ENCODE measurements at places on chromosomes 13 and 19.
A peak's percentile ranks its signal among the peaks of the same experiment; 100 is the strongest.

GRCh38 chr13:49560270-49561061 lies 24.9 kb downstream of the RCBTB1 start:
- no peak for DNase-seq

DNA sequence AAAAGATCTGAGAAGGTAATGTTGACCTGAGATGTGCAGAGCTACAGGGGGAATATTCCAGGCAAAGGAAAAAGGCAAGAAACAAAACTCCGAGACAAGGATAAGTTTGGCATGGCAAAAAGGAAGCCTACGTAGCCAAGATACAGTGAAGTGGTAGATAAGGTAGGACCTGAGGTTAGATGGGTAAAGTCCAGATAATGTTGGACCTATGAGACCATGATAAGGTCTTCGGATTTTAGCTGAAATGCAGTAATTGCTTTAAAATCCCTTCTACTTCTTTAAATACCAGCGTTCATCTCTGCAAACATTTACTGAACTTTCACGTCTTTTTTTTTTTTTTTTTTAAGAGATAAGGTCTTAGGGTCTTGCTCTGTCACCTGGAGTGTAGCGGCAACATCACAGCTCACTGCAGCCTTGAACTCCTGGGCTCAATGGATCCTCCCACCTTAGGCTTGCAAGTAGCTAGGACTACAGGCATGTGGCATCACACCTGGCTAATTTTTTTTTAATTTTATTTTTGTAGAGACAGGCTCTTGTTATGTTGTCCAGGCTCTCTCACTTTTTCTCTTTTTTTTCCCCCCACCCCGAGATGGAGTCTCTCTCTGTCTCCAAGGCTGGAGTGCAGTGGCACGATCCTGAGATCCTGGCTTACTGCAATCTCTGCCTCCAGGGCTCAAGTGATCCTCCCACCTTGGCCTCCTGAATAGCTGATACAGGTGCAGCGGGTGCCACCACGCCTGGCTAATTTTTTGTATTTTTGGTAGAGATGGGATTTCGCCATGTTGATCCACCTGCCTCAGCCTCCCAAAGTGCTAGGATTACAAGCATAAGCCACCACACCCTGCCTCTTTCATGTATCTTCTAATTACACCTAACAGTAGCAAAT lies 4.2 kb upstream of the WBP4 start:
- no peak for DNase-seq

GRCh38 chr13:88895261-88895941 lies 1224.2 kb downstream of the SLITRK5 start:
- no peak for DNase-seq

- no peak for DNase-seq
Measured at GRCh38 chr13:75368167-75368566, 113.8 kb downstream of the TBC1D4 start.

DNA sequence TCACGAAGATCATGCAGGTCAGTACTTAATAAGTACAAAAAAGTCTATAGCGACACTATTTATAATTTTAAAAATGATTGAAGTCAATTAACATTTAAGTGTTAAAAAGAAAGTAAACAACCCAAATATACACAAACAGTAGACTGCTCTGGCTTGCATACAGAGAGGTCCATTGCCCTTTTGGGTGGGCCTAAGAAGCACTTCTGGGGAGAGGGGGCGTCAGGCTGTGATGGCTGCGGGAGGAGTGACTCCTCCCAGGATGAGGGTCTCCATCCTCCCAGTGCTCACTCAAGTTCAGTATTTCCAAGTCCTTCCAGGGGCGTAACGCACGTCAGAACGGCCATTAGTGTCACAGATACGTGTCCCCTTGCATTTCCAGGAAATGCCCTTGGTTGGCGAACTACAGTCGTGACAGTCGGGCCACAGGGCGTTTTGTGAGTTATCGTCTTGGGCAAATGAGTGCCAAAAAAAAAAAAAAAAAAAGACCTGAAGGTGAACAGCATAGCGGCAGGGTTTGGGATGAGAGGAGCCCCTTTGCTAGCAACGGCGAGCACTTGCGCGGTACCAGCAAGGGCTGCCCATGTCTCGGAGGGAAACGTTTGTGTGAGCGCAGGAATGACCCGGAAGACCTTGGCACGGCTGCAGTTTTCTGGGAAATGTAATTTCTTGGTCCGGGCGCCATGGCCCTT lies at the start of gene SCGB2B2:
Gene SCGB2B2, minus strand, starts transcription at position 463 of the 689 bp plus-strand sequence. CDS start 82,596 bp downstream, outside the sequence.
- no peak for DNase-seq

DNA sequence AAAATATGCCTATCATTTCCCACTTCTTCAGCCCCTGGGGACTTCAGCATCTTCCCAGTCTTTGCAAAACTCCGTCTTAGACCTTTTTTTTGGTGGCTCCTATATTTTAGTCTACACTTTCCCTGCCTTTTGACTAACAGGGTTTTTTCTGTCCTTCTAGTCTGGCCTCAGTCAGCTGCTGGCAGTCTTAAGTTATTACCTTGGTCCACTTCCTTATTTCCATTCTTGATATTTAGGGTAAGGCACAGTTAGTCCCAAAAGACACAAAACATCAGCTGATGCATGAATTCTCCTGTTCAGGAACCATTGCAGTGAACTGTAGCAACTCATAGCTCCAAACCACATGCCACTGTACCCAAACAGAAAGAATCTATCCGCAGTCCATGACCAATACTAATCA lies 234.6 kb upstream of the RFC3 start:
- no peak for DNase-seq

GRCh38 chr19:34126966-34127365 lies 45.3 kb upstream of the LSM14A start:
- DNase-seq, result no peak

- no peak for DNase-seq
Measured at GRCh38 chr19:2199215-2199614, 35.5 kb downstream of the DOT1L start.

DNA sequence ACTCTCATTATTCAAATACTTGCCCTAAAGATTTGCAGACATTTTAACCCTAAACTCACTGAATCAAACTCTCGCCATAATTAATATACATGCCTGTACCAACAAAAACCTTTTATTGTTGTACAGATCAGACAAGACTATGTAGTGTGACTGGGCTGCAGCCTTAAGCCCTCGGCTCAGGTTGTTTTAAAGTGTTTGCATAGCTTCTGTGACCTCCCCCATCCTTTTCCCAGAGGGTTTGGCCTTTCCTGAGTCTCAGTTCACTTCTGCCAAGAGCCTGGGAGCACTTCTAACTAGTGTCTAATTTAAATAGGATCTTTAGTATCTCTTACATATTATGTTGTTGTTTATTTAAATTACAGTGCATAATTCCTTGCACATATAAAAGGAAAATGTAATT lies 158.2 kb downstream of the HS6ST3 start:
- DNase-seq, result no peak

GRCh38 chr19:30111021-30111855 lies 169.2 kb downstream of the URI1 start:
- DNase-seq, result no peak

DNA sequence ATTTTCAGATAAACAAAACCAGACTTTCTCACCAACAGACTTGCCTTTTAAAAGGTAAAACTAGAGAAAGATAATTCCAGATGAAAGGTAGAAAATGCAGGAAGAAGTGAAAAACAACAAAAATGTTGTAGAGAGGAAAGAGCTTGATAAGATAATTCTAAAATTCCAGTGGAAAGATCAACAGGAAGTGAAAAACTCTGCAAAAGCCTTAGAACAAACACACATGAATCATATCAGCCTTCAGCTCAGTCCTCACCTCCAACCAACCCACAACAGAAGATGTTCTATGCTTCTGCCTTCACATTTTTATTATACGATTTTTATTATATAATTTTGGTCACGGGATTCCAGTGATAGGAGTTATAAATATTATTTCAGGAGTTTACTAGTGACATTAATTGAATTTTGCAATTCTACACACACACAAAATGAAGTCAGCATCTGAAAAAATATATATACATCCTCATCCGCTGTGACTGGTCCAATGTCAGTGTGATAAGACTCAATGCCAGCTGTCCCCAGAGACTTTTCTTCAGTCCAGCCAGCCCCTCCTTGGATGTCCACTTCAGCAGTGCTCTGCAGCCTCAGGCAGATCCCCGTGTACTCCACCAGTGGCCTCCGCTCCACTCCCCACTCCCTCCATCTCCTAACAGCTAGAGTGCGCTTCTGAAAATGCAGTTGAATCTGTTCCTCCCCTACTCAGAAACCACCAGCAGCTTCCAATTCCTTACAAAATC lies 57.9 kb downstream of the GADD45B start:
- no peak for DNase-seq

- no peak for DNase-seq
Measured at GRCh38 chr13:39877134-39877533, 221.7 kb downstream of the COG6 start.

GRCh38 chr13:111623208-111623607 lies 302.8 kb downstream of the TEX29 start:
- no peak for DNase-seq

- DNase-seq, result no peak
Measured at GRCh38 chr19:51326216-51327065, 15.0 kb downstream of the IGLON5 start.

DNA sequence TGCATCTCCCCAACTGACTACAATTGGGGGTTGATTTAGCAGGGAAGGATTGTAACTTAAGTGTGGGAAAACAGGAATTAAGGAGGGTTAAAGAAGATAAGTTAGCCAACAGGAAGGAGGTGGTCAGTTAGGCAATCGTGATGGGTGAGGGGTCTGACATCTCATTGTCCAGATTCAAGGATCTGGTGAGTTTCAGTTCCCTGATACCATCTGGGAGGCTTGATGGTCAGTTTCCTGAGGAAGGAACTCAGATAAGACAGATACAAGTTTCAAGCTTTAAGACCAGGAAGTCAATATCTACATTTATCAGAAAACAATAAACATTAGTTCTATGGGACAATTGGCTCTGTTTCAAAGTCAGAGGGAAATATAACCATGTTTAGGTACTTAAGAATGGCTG lies 601.8 kb downstream of the SLITRK6 start:
- no peak for DNase-seq

GRCh38 chr19:46760363-46760762 lies 14.1 kb upstream of the STRN4 start:
- no peak for DNase-seq

- DNase-seq, result no peak
Measured at GRCh38 chr13:92256211-92256610, 857.8 kb downstream of the GPC5 start.

DNA sequence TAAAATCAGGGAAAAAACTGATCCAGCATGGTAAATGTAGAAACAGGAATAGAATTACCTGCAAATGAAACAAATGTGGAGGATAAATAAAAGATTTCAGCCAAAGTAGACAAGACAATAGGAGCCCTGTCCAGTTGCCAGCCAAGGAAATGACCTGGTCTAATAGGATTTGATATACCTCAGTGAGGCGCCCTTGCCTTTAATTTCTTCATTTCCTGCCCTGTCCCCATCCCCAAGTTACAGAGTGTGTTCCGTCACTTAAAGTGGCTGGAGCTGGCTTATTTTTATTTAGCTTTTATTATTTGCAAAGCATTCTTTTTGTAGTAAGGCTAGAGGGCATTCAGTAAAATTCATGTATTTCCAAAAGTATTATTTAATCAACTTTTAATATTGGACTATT lies 1022.0 kb downstream of the EFNB2 start:
- no peak for DNase-seq

DNA sequence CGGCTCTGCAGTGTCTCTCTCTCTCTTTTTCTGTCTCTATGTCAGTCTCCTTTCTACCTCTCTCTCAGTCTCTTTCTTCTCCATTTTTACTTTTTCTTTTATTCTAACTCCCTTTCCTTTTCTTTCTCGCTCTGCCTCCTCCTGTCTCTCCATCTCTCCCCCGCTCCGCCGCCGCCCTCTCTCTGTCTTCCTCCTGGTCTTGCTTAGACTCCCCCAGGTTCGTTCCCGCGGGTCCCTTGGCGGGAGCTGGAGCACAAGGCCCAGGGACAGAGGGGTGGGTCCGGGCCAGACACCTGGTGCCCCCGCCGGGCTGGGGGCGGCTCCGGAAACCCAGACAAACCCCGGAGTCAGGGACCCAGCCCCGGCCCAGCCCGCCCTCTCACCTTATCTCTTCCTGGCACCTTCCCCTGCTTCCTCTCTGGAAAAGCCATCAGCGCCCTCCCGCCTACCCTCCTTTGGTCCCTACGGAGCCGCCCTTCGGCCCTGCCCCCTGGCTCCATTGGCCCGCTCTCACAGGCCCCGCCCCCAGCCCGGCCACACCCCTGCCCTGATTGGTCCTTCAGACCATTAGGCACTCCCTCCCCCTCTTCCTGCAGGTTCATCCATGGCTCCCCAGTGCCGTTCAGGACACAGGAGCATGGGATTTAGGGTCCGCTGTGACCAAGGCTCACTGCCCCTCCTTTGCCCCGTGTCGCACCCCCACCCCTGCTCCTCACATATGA lies 15.4 kb upstream of the NOP53 start:
- DNase-seq, result no peak

- no peak for DNase-seq
Measured at GRCh38 chr13:73073050-73073449, 14.2 kb downstream of the KLF5 start.

DNA sequence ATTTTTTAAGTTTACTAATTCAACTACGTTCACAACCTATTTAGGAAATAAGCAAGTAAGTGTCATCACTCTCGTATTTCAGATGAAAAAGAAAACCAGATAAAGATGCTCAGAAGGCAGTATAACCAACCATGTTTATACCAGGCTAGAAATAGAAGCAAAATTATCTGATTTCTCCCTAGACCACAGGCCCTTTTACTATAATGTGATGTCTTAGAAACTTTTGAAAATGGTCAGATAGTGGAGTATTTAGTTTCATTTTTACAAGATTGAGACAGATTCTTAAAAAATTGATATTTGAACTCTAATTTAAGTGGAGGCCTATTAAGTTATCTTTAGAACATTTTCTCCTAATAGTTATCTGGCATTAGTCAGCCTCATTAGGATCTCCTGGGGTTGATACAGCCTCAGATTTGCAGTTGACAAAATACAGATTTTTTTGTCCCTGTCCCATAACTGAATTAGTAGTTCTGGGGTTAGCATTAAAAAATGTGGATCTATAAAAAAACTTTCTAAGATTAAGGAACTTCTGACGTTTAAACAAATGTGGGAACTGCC lies 818.7 kb upstream of the PCDH9 start:
- DNase-seq, result no peak

GRCh38 chr19:3908266-3909054 lies 24.4 kb upstream of the NMRK2 start:
- DNase-seq, result no peak

DNA sequence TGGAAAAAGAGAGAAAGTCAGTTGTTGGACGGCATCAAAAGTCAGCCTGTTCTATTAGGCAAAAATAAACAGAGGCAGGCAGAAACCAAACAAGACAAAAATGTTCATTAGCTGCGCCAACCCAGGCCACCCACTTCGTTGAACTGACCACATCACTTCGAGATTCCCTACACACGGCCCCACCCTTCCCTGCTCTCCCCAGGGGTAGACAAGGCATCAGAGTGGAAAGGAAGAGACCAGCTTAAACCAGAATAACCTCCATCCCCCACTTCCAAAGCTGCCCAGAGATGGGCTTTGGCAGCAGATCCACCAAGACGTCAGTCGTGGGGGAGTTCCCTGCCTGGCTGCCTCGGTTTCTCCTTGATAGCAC lies 204.6 kb upstream of the TSHZ3 start:
- no peak for DNase-seq

- DNase-seq, result peak; percentile 64
Measured at GRCh38 chr19:2154587-2155075, 3.3 kb upstream of the AP3D1 start.

All from GM04504 (cell line).